NCI-H2029 treated with DMSO at 0.1 percent for 48 hours (cell line): ENCODE measurements at places on chromosomes 6 and 20.
A peak's percentile ranks its signal among the peaks of the same experiment; 100 is the strongest.

- DNase-seq = no peak
Measured at GRCh38 chr6:169277619-169278018, 24.0 kb upstream of the THBS2 start.

DNA sequence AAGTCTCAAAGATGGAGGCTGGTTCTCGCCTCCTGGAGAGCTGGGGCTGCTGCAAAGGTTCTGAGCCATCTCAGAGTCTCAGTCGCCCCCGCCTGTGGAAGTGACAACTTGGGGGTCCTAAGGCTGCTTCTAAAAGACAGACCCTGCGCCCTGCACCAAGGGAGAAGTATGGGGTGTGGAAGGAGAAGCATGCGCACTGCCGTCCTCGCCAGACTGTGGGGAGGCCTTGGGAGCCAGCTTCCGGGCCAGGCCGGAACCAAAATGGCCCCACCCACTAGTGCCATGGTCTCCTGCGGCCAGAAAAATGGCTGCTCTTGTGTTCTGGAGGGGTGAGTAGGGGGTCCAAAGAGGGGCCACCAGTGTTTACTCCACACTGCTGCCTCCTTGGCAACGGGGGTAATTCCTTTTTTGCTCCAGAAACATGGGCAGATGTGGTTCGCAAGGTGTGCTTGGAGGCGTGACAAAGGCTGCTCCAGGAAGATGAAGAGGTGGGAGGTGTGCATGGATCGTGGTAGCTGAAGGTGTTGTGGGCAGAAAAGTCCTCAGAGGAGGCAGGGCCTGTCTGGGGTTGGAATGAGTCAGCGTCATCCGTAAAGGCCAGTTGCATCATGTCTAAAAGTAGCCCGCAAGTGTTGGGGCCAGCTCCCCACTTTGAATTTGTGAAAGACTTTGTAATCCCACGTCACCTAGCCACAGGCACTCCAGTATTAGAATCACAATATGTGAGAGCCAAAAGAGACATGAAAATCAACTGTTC is 329.8 kb upstream of the SOX4 start:
- peak; percentile 91 for DNase-seq

DNA sequence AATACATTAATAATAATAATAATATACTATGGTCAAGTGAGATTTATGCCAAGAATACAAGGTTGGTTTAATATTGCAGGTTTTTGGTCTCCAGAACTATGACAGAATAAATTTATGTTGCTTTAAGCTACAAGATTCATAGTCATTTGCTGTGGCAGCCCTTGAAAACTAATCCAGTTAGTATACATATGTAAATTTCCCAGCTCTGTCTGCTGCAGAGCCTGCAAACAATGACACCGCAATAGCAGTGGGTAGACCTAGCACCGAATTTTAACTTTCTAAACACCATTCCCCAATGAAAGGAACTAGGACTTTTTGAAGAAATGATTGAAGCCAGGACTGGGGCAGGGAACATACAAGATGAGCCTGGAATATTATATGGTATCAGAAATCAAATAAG is 647.7 kb upstream of the NRSN1 start:
- DNase-seq = no peak

DNA sequence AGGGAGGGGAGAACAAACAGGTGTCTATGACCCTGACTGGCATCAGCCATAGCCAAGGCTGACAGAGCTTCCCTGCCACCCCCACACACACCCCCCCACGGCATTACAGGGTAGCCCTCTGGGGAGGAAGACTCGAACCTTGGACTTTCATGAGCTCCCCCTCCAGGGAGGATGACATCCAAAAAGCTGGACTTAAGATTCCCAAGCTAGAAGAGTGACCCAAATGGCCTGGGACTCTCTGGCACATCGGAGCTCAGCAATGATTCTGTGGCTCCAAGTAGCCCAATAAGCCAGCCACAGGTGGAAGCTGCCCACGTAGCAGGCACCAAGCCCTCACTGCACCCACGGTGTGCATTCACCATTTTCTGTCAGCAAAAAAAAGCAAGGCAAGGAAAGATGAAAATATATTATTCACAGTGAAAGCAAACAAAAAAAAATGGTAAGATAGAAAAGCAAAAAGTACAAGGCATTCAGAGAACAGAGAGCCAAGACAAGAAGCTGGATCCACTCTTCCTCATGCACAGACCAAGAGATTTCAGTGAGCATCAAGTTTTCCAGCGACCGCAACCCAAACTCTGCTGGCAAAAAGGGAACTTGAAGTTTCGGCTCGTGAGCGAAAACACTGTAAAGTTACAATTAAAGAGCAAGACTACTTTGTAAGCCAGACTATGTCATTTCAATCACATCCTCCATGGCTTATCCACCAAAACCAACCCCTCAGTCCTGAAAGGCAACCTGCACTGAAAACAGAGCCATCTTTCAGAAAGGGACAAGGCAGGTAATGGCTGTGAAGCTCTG is 10.9 kb downstream of the JAG1 start:
- DNase-seq = no peak

- no peak for DNase-seq
Measured at GRCh38 chr20:55778796-55779195, 226.5 kb downstream of the CBLN4 start.

DNA sequence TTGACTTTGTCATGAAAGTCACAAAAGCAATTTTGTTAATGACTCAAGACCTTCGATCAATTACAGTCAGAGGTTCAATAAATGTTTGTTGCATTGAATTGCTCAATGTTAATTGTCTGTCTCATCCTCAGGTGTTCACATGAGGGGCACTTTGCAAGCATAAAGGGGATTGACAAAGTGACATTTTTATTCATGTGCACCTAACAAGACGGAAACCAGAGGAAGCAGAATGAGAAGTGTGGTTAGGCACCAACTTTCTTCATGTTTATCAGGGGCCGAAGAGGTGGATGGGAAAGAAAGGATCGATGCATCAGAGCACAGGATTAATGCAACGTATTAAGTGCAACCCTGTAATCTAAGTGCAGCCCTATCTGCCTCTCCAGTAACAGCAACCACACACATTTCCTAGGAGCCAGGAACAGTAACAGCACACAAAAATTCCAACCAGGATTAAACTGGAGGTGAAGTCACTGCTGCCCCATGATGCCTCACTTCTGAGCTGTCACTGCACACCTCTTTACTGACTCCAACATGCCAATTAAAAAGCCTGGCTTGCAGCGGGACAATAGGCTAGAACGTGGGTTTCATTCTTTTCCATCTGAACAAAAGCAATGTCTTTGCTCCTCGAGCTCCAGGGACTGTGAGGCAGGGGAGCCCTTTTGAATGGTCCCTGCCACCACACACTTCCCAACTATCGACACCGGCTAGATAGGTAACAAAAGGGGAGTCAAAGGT is 262.7 kb downstream of the CD83 start:
- DNase-seq = no peak

DNA sequence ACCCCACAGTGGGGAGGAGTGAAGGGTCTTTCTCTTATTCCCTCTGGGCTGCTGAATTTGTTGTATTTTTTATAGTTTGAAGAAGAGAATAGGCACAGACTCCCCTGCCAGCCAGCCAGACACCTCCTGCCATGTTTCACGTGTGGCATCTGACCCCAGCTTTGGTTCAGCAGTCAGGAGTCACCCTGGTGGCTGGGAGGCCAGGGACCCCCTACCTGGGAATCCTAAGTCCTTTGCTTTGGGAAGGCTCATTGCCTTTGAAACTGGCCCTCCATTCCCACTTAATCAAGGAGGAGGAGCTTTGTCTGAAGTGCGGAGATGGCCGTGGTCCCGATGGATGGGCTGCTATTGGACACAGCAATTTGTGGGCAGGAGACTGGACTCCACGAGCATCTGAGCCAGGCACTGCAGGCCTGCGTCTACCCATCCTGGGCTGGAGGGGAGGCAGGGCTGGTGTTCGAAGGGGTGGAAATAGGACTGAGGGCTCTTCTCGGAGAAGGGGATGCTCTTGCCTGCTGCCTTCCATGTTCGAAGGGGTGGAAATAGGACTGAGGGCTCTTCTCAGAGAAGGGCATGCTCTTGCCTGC is 196.1 kb downstream of the DLL1 start:
- no peak for DNase-seq

DNA sequence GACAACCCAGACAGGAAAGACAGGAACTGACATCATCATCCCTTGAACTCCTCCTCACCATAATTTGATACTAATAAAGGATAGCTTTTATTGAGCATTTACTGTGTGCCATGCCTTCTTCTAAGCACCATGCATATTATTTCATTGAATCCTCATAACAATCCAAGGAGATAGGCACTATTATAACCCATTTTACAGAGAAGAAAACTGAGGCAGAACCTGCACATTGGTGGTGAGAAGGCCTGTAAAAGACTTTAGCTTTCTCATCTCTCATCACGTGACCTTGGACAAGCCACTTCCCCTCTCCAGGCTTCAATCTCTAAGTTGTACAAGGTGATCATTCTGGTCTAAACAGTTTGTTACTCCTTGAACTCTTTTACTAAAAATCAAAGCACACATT is 34.5 kb upstream of the PREX1 start:
- no peak for DNase-seq

DNA sequence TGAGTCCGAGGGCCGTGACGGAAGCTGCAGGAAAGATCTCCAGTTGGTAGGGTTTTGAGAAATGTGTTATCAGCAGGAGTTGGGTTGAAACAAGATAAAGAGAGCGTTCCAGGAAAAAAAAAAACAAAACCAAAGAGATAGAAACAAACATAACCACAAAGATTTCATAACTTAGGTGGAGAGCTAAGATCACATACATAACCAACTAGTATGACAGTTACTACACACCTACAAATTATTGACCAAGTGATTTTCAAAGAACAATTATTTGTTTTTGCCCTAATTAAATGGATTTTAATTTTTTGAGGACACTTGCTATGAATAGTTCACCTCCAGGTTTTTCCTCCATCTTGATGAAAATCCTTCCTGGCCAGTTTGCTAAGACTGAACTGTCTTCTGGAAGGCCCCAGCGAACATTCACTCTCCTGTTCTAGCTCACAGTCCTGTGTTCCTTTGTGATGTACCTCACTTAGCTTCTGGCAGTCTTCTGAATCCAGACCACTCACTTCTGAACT is 69.4 kb downstream of the SNX9 start:
- DNase-seq = no peak

- DNase-seq = no peak
Measured at GRCh38 chr6:30613251-30614043, 3.6 kb downstream of the PPP1R10 start.

DNA sequence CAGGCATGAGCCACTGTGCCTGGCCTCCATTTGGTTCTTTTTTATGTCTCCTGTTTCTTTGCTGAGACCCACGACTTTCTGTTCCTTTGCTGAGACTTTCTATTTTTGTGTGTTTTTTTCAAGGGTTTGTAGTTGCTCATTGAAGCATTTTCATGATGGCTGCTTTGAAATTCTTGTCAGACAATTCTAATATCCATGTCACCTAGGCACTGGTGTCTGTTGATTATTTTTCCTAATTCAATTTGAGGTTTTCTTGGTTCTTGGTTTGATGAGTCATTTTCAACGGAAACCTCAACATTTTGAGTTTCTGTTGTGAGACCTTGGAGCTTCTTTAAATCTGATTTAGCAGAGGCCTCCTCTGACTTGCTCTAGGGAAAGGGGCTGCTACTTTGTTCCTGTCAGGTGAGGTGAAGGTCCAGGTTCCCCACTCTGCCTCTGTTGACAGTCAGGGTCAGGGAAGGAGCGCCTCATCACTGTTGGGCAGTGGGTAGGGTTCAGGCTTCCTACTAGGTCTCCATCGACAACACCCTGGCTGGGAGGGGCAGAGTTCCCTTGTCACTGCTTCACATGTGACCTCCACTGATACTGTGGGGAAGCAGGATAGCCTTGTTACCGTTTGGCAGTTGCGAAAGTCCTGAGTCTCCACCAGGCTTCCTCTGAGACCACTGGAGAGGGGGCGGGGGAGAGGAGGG is 67.2 kb upstream of the RNF24 start:
- DNase-seq = no peak

- DNase-seq = no peak
Measured at GRCh38 chr6:150336299-150336698, 32.5 kb upstream of the IYD start.

- DNase-seq = no peak
Measured at GRCh38 chr20:16777126-16777525, 29.0 kb downstream of the OTOR start.

- DNase-seq = no peak
Measured at GRCh38 chr6:26613201-26613600, 16.4 kb downstream of the ABT1 start.

GRCh38 chr20:62212299-62212698 is 7.8 kb downstream of the HRH3 start:
- no peak for DNase-seq

DNA sequence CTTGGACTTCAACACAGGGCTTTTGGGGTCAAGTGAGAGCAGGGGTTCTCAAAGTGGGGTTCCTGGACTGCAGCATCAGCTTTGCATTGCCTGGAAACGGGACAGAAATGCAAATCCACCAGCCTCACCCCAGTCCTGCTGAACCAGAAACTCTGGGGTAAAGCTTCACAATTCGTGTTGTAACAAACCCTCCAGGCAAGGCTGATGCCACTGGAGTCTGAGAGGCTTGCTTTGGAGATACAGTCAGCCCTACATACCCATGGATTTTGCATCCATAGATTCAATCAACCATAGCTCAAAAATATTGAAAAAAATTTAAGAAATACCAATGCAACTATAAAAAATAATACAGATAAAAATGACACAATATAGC is 160.4 kb upstream of the ECI2 start:
- no peak for DNase-seq

DNA sequence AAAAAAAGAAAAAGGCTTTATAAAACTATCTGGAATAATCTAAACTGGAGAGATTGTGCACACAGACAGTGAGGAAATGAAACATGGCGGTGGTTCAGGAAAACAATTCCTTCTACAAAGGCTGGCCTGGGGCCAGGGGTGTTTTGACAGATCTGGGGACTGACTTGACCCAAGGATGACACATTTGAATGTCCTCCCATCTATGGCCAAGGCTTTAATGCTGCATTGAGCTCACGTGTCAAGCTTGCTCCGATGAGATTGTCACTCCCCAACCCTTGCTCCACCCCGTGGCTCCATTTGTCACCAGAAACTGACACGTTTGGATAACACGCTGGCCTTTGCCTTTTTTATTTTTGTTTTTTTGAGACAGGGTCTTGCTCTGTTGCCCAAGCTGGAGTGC is 156.1 kb downstream of the ZFP64 start:
- DNase-seq = no peak

DNA sequence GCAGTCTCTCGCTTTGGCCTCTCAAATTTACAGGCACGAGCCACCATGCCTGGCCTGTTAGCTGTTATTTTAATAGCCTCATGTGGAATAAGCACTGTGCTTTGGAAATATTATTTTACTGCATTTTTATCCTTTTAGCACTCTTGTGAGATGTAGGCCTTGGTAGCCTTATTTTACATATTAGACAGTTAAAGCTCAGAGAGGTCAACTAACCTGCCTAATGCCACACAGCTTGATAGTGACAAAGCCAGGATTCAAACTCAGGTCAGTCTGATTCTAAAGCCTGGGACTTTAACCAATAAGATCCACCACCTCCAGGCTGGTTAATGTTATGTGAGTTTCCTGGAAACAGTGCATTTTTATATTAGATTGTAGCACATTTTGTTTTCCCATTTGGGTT is 9.5 kb downstream of the TNFAIP3 start:
- DNase-seq = no peak
